Stimulated activated CD4-positive, alpha-beta T cell treated with anti-CD3 and anti-CD28 coated beads, Interleukin-1b, Interleukin-23, amount 100 ng/mL, for 1 hour (primary cell): ENCODE measurements at places on chromosomes 1 and 21.

GRCh38 chr1:62870148-62870547, 86.2 kb downstream of the ATG4C start:
- no peak for DNase-seq

DNA sequence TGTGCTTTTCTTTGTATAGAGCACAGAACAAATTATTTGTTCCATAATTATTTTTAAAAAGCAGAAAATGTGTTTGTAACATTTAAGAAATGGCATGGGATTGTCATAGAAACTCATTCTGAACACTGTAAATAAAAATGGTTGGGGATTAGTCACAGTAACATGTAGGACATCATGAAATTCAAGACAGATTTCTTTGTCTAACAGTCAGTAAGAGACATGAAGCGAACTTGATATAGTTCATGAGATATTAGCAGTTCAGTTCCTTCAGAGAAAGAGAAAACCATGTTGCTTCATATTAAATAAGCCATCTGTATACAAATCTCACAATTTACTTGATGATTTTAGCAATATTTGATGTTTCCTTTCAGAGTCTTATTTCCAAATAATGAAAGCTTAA, 19.7 kb downstream of the NFIA start:
- no peak for DNase-seq

DNA sequence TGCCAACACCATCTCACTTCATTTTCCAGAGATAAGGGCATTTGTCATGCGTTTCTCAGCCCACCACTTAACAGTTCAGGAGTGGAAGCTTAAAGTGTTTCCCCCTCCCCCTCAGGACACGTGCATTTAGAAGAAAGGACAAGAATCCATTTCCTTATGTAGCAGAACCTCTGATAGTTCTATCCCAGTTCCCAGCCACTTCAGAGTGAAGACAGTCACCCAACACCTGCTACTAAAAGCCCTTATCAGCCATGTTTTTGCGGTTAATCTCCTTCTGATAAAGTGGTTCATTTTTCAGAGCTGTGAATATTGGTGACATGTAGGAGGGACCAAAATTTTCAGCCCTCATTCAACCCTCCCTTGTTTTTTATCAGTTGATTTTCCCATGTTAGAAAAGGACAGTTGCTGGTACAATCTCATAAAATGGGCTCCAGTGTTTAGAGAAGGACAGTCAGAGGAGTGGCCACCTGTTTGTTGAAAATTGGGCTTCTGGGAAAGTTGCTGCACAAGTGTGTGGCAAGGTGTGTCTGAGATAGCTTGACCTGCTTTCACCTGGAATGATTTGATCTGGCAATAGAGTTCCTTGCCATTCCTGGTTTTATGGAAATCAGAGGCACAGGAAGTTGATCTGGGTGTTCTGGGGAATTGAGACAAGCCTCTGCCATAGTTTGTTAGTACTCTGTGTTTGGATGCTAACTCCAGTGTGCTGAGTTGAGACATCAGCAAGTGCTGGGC, 114.0 kb downstream of the PPP1R12B start:
- DNase-seq = no peak

DNA sequence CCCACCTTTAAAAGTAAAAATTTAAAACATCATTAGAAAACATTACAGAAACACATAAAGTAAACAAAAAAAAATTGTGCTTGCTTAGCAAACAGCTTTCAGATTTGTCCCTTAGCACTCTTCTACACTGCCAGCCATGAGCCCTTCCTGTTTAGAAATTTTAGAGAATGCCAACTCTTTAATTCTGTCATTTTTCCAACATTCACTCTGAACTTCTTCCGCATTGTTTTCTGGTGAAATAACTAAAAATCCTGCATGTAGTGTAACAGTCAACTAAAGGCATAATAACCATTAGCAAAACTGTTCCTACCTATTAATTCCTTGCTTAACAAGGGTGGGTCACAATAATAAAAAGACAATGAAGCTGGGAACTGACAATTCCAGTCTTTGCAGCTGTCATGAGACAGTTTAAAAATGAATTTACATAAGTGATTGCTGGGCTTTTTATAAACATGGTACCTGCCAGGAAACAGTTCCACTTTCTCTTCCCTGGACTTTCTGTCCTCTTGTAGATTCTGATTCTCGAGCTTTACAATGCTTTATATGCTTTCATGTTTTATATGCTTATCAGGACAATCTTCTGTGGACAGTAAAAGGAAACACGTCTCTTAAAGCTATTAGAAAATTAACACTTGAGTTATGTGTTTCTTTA, 19.0 kb downstream of the GNG12 start:
- DNase-seq = no peak

DNA sequence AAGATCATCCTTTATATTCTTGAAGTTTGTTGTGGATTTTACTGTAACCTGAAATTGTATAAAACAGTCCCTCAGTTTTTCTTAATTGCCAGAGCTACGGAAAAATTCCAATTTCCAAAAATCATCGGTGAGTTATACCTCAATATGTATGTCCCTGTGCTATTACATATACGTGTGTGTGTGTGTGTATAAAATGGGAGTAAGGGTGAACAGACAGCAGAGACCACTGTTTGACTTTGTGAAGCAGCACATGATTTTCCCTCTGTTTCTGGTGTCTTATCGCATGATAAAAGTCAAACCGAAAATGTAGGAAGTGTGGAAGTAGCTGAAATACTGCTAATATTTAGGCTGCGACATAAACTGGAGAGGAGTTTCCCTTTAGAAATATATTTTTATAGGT, 1.2 kb downstream of the OR2T1 start:
- no peak for DNase-seq

- no peak for DNase-seq
Measured at GRCh38 chr1:48944811-48945210, 168.1 kb upstream of the BEND5 start.

GRCh38 chr1:57520743-57521515, 97.1 kb upstream of the DAB1 start:
- DNase-seq = no peak

DNA sequence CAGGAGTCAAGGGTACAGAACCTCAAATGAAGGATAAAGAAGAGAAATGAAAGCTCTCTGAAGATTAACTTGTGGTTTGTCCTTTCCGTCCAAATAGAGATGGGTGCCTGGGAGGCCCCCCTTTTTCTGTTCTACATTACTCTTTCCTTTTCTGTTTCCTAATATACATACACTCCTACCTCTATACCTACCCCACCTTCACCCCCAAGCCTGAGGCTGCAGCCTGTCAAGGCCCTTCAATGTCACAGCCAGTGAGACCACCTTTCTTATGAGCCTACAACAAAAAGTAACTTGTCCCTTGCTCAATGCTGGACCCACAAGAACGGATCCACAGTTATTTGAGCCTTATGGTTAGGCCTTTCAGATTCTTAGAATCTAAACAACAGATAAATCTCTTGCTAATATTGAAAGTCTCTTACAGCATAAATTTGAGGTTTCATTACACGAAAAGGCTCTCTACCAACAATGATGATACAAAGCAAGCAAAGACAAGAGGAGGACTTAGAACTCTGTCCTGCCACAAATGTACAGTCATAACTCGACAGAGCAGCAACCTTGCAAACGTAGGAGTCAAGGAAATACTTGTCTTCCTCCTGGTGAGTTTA, 4.1 kb upstream of the TRAF3IP3 start:
- DNase-seq = no peak

GRCh38 chr1:195768377-195768776, 839.9 kb downstream of the KCNT2 start:
- no peak for DNase-seq

DNA sequence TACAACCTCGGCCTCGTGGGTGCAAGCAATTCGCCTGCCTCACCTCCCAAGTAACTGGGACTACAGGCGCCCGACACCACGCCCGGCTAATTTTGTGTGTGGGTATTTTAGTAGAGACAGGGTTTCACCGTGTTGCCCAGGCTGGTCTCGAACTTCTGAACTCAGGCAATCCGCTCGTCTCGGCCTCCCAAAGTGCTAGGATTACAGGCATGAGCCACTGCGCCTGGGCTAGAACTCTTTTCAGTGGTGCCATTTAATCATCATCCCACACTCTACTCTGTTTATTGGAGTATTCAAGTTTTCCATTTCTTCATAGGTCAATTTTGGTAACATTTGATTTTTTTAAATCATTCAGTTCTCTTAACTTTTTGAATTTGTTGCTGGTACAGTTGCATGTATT, 101.3 kb downstream of the DHRS3 start:
- DNase-seq = no peak

DNA sequence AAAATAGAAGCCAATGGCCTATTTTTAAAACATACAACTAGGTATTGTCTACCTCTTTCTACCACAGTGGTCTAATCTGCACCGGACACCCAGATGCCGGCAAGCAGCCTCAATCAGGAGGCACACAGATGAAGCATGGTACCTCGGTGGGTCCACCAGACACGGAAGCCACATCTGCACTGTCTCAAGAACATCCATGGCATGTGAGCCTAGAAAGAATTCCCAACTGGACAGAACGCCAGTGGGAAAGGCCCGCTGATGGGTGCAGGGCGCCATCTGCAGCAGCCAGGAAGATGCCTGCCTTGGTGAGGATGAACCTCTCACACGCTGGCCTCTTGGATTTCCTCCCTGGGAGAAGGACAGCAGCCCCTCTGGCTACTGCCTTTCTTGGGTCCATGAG, 79.5 kb downstream of the MRPL37 start:
- DNase-seq = no peak

DNA sequence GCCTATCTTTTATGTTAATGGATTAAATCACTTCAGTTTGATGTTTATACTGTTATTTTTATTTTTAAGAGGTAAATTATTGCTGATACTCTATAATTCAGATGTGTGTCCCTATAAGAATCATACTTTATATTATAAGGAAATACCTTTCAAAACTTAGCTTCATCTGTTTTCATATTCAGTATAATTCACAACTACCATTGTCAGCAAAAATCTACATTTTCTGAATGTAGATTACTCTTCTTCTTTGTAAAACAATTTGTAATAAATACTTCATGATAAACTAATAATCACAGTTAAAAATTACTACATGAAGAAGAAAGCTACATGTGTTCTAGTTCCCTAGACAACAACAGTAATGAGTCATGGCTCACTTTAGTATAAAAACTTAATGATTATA, 115.4 kb upstream of the SERTAD4 start:
- no peak for DNase-seq

GRCh38 chr1:226526801-226527595, 21.6 kb upstream of the STUM start:
- no peak for DNase-seq

DNA sequence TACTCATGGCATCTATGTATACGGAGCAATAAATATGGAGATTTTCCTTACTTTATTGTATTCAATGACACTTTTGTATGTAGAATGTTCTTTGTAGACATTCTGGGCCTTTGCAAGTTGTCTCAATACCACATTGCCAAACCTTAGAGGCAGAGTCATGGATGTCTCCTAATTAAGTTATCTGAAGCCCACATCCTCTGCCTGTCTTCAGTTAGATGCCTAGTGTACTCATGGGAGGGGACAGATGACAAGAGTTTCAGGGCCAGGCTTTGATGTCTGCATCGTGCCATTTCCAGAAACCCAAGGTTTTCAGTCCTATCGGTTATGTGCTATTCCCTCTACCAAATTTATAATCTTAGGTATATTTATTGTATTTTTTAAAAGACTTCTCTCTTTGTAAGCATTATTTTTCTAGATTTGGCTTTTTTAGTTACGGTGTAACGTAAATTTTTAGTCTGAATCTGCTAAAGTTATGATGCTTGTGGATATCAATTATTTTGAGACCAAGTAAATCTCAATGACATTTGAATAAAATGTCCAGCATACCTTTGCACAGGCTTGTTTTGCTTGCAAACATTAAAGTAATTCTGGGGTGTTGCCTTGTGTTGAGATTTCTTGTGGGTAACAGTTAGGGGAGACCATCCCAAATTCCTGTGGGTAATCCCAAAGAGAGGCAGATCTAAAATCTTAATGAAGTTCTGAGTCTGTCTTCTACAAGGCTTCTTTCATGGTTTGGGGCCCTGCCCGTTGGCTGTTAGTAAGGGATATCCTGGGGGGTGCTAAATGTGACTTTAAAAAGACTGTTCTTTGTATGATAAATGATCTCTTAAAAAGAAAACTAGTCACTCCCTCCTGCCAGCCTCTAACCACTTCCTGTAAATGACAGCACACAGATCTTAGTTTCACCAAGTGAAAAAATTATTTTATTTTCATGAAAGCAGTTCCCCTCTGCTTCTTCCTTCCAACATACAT, 8.0 kb upstream of the MACF1 start:
- no peak for DNase-seq

DNA sequence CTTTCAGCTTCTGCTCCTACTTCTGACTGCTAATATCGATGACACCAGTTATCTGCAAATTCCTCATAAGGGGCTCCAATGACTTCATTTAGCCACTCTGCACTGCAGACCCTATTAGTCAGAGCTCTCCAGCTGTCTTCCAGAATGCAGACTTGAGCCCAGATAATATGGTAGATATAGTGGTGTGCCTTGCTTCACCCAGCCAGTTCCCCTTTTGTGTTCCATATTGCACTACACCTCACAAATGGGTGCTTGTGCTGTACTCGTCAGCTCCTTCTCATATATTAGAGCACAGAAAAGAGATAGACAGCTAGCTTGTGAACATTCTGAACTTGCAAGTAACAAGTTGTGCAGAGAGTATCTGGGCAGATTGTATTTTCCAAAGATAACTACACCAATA, 23.7 kb upstream of the COG2 start:
- no peak for DNase-seq

GRCh38 chr1:178659789-178660208, 65.2 kb upstream of the RALGPS2 start:
- no peak for DNase-seq

DNA sequence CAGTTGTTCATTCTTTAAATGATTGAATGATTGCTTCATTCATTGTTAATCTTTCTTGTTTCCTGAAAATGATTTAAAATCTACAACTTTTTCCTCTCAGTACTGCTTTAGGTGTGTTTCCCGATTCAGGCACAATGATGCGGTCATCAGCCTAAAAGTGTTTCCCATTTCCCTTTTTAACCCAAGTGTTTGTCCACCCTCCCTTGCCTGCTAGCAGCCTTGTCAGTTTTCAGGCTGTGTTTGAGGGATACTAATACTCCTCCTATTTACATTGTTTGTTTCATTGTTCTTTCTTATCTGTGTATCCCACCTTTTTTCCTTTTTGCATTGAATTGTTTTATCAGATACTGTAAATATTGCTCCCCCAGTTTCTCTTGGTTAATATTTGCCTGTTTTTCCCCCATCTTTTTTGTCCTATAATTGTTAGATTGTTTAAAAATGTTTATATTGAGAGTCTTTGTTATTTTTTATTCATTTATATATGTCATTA, 131.1 kb downstream of the KIAA0319L start:
- DNase-seq = no peak

DNA sequence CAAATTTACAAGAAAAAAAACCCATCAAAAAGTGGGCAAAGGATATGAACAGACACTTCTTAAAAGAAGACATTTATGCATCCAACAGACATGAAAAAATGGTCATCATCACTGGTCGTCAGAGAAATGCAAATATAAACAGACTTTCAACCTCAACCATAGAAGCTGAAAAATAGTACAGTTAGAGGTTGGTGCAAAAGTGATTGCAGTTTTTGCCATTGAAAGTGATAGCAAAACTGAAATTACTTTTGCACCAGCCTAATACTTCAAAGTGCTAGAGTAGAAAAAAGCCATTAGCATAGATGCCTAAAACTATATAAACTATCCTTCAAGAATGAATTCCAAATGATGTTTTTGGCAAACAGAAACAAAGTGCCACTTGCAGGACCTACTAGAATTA, 365.8 kb upstream of the DPYD start:
- no peak for DNase-seq

GRCh38 chr1:224528900-224529299, 87.2 kb upstream of the CNIH3 start:
- no peak for DNase-seq

GRCh38 chr1:1291023-1291528, 10.8 kb downstream of the SCNN1D start:
- no peak for DNase-seq
